Activated CD4-positive, alpha-beta memory T cell treated with anti-CD3 and anti-CD28 coated beads for 36 hours (primary cell): ENCODE measurements at places on chromosomes 1 and 21.

DNA sequence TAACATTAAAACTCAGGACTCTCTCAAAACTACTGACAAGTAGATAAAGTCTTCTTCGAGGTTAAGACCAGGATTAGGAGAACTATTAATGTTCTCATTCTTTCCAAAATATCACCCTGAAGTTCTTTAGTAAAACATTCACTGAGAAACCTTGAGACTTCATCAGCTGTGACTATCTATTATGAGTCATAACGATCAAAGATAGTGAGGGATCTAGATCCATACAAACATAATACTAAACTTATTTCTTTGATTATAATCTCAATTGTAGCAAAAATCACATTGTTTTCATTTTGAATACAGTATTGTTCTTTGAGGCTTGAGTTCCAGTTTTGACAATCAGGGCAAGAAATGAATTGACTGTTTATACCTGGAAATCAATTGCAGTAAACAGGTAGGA, 11.1 kb downstream of the PYHIN1 start:
- H3K27ac ChIP-seq: no peak overlapping the region
- H3K4me3 ChIP-seq: no peak overlapping the region
- DNase-seq: no peak
- no peaks in the 10 kb centered on the region for H3K27me3 ChIP-seq
- H3K36me3 ChIP-seq: peaks cover 44% of the 10 kb centered on the region

DNA sequence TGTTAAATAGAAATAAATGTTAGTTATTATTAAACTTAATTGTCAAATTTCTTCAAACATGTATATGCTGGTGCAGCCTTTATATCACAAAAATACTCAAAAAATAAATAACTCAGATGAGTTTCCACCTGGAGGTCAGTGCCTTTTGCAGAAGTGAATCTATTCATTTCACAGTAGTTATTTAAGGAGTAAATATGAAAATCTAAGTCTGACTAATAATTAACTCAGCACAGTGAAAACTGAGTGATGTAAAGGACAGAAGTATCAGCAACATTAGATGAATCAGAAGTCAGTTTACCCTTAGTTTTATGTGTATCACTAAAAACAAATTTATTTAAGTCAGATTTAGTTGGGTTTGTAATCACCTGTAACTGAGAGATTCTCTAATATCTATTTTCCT, 2135.4 kb downstream of the MRPL39 start:
- H3K4me3 ChIP-seq: no peak overlapping the region
- no peak overlapping the region for H3K27ac ChIP-seq
- H3K4me1 ChIP-seq: no peaks in the 10 kb centered on the region
- H3K27me3 ChIP-seq: no peaks in the 10 kb centered on the region
- no peak for DNase-seq
- no peaks in the 10 kb centered on the region for H3K36me3 ChIP-seq

- H3K27ac ChIP-seq: no peak overlapping the region
- H3K4me3 ChIP-seq: no peak overlapping the region
- H3K4me1 ChIP-seq: no peaks in the 10 kb centered on the region
- DNase-seq: no peak
Measured at GRCh38 chr1:17630048-17630830, 90.7 kb downstream of the ARHGEF10L start.

DNA sequence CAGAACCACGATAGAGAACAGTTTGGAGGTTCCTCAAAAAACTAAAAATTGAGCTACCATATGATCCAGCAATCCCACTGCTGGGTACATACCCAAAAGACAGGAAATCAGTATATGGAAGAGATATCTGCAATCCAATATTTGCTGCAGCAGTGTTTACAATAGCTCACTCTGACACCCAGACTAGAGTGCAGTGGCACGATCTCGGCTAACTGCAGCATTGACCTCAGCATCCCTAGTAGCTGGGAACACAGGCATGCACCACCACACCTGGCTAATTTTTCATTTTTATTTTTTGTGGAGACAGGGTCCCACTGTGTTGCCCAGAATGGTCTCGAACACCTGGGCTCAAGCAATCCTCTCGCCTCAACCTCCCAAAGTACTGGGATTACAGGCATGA, 13.1 kb downstream of the TTC13 start:
- no peak for DNase-seq
- no peaks in the 10 kb centered on the region for H3K27me3 ChIP-seq
- no peak overlapping the region for H3K4me3 ChIP-seq
- peaks cover 31% of the 10 kb centered on the region for H3K4me1 ChIP-seq
- H3K27ac ChIP-seq: no peak overlapping the region

DNA sequence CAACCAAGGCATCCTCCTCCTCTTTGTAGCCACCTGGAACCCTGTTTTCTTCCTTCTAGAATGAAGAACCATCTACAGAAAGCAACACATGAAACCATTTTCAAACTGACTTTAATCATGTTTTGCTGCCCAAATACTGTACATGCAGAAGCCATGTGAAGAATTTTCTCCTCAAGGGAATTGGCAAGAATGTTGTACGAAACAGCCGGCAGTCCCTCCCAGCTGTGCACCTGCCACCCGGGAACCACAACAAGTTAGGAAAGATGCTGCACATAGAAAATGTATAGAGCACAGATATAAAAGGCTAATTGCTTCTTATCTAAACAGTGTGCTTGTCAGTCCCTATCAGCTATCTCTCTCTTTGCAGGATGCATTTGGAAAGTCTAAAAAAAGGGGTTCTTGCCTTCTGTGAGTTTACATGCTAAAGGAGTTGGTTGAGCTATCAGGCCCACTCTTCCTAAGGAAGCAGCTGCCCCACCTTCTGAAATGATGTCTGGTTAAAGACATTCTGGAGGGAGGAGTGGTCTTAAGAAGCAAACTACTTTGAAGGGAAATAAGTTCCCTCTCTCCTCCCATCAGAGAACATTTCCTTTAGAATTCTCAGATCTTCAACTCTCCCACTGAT, 44.8 kb downstream of the RIMS3 start:
- H3K4me1 ChIP-seq: no peaks in the 10 kb centered on the region
- H3K36me3 ChIP-seq: no peaks in the 10 kb centered on the region
- H3K27me3 ChIP-seq: no peaks in the 10 kb centered on the region
- no peak for DNase-seq

DNA sequence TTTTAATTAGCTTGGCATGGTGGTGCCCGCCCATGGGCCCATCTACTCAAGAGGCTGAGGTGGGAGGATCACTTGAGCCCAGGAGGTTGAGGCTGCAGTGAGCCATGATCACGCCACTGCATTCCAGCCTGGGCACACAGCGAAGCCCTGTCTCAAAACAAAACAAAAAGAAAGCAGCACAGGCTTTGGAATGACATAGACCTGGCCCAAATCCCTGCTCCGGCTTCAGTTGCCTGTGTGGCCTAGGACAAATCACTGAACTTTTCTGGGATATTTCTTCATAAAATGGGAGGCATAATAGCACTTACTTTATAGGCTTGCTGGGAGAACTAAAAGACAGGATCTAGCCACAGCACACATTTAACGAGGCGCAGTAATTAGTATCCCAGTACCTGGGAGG, 2.4 kb downstream of the PEAR1 start:
- no peaks in the 10 kb centered on the region for H3K36me3 ChIP-seq
- H3K4me3 ChIP-seq: no peak overlapping the region
- H3K27me3 ChIP-seq: peaks cover 51% of the 10 kb centered on the region
- peaks cover 13% of the 10 kb centered on the region for H3K4me1 ChIP-seq
- H3K27ac ChIP-seq: no peak overlapping the region

DNA sequence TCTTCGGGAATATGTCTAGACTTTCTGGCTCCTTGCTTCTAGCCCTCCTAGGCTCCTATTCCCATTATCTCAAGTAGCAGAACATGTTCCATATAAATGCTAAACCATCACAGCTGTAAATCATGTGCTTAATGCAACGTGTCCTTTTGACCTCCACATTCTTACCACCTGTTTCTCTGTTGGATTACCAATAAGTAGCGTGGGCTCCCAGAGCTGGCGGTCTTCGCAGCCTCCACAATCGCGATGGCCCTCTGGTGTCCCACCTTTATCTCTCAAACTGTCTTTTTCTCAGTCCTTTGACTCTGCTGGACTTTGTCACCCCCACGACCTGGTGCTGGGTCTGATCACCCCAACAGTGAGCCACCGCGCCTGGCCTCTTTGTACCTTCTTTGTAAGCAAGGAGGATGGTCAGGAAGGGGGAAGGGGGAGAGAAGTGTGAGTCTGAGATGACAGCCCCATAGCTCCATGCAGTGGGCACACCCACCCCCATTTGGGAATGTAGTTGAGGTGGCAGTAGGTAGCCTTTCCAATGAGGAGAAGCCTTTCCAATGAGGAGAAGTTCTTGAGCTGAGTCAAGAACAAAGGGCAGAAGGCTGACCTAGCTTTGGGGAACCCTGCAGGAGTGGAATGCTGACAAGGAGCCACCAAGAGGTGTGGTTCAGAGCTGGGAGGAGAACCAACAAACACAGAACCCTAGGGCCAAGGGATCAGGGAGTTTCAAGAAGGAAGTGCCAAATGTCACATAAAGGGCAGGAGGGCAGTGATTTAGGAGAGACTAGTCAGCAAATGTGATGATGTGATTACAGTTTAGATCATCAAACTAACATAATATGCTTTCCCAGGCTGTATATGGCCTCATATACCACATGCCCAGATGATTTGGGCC, 14.2 kb downstream of the TRAF5 start:
- H3K27me3 ChIP-seq: no peaks in the 10 kb centered on the region
- no peak overlapping the region for H3K27ac ChIP-seq
- no peak overlapping the region for H3K4me3 ChIP-seq

DNA sequence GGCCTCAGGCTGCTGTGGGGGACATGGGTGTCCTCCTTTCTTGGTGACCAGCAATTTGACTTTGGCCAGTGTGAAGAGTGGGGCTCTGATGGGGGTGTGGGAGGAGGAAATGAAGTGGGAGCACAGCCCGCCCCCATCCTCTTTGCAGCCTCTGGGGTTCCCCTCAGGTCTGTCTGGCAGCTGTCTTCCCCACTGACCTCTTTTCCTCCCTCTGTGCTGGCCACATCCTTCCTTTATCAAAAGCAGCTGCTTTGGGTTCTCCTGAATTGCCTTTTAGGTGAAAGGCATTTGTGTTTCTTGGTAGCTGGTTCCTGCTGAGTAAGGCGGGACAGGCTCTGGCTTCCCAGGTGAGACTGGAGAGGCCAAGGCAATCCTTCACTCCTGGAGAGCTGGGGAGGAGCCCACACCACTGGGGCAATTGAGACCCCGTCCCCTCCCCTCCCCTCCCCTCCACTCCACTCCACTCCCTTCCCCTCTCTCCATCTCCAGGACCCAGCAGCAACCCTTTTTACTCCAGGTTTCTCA, 24.9 kb downstream of the PCAT6 start:
- no peaks in the 10 kb centered on the region for H3K36me3 ChIP-seq
- no peaks in the 10 kb centered on the region for H3K27me3 ChIP-seq
- peak; percentile 57 for DNase-seq

GRCh38 chr1:52876843-52877242, 34.3 kb downstream of the ZYG11A start:
- H3K4me1 ChIP-seq: no peaks in the 10 kb centered on the region
- H3K4me3 ChIP-seq: no peak overlapping the region
- H3K36me3 ChIP-seq: no peaks in the 10 kb centered on the region
- peaks cover under 1% of the 10 kb centered on the region for H3K27me3 ChIP-seq

DNA sequence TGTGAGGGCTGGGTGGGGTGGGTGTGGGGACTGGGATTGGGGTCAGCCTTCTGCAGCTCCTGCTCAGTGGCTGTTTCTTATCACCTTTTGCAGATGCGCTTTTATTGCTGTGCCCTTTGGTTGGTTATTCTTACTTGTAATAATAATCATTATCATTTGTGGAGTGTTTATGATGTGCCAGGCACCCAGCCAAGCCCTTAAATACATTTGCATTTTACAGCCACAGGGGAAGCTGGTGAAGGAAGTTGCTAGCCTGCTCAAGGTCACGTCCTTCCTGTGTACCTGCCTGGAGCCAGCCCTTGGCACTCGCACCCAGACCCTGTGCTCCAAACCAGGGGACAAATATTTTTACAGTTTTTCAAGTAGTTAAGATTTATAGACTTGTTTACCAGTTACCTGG, 144.0 kb downstream of the PGBD5 start:
- peaks cover 10% of the 10 kb centered on the region for H3K4me1 ChIP-seq
- H3K36me3 ChIP-seq: peaks cover 13% of the 10 kb centered on the region
- peak; percentile 8 for DNase-seq
- no peaks in the 10 kb centered on the region for H3K27me3 ChIP-seq

DNA sequence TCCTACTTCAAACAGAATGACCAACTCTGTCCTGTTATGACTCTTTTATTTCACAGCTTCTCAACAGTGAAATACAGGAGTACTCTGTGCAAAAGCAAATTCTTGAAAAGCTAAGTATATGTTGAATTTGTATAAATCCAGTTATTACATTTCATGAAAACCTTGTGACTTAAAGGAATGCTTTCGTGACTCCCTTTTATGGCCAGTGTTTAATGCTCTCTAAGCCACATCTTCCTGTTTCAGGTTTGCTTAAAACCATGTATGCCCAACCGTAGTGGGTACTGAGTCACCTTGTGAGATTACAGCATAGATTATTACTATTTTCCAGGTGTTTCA, 40.2 kb upstream of the KIF1B start:
- DNase-seq: peak; percentile 35
- H3K27ac ChIP-seq: peak overlapping the region; percentile 83
- H3K36me3 ChIP-seq: peaks cover 52% of the 10 kb centered on the region
- no peak overlapping the region for H3K4me3 ChIP-seq

GRCh38 chr1:115233598-115233997, 104.5 kb downstream of the NGF start:
- no peak for DNase-seq
- no peaks in the 10 kb centered on the region for H3K4me1 ChIP-seq
- no peak overlapping the region for H3K27ac ChIP-seq
- no peaks in the 10 kb centered on the region for H3K36me3 ChIP-seq
- H3K4me3 ChIP-seq: no peak overlapping the region

DNA sequence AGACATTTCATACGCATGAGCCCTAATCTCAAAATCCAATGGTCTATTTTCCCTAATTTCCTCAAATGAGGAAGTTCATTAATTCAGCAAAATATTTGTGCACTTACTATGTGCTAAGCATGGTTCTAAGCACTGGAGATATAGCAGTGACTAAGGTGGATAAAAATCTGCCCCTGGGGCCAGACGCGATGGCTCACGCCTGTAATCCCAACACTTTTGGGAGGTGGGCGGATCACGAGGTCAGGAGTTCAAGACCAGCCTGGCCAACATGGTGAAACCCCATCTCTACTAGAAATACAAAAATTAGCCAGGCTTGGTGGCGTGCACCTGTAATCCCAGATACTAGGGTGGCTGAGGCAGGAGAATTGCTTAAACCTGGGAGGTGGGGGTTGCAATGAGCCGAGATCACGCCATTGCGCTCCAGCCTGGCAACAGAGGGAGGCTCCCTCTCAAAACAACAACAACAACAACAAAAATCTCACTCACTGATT, 4.3 kb upstream of the MIIP start:
- DNase-seq: no peak
- peaks cover 25% of the 10 kb centered on the region for H3K36me3 ChIP-seq
- no peaks in the 10 kb centered on the region for H3K27me3 ChIP-seq
- H3K4me3 ChIP-seq: no peak overlapping the region
- peaks cover 32% of the 10 kb centered on the region for H3K4me1 ChIP-seq
- peak overlapping the region; percentile 53 for H3K27ac ChIP-seq
